ENCODE measurements at places on chromosomes 3 and 15.

- DNase-seq = no peak
Measured at GRCh38 chr3:43794776-43795175, 104.0 kb downstream of the ABHD5 start.

GRCh38 chr3:66177026-66177425, 43.8 kb upstream of the SLC25A26 start:
- no peak for DNase-seq

DNA sequence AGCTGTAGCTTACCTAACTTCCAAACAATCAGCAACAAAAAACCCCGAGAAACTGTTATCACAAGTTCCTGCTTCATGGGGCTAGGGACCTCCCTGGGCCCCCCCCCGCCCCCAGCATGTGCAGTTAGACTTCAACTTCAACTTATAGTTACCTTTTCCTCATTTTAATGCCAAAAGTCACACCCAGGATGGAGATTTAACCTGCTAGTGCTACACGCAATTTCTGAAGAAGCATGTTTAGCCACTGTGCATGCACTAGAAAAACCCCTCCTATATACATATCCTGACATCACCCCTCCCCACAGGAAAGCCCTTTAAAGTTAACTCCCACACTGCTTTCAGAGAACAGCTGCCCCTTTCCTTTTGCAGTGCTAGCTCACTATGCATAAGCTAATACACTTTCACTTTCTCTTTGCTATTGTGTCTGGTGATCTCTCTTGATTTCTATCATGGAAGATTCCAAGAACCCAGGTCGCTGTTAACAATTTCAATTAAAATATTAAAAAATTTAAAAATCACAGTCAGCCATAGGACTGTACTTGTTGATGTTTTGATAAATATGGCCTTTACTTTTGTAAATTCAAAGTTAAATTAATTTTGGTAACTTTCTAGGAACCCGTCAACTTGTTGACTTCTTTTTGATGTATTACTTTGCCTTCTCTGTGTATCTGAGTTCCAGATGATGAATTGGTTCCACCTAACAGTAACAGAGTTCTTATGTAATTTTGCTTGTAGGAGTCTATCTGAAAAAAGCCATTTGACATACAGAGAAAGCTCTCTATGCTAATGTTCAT, 75.2 kb upstream of the ACAD9 start:
- DNase-seq = no peak

DNA sequence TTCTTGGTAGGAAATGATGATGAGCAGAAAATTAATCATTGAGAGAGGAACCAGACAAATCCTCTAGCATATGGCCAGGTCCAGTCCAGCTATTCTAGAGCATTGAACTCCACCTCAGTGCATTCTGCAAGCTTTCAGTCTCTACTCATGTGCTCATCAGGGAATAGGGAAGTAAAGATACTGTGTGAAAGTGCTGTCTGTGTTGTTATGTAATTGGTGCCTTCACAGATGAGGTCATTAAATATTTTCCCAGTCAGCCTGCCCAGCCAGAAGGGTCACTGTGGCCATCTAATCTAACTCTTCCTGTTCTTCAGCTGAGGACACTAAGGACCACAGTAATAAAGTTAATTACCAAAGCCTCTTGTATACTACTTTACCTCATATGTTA, 28.2 kb downstream of the C3orf62 start:
- no peak for DNase-seq

DNA sequence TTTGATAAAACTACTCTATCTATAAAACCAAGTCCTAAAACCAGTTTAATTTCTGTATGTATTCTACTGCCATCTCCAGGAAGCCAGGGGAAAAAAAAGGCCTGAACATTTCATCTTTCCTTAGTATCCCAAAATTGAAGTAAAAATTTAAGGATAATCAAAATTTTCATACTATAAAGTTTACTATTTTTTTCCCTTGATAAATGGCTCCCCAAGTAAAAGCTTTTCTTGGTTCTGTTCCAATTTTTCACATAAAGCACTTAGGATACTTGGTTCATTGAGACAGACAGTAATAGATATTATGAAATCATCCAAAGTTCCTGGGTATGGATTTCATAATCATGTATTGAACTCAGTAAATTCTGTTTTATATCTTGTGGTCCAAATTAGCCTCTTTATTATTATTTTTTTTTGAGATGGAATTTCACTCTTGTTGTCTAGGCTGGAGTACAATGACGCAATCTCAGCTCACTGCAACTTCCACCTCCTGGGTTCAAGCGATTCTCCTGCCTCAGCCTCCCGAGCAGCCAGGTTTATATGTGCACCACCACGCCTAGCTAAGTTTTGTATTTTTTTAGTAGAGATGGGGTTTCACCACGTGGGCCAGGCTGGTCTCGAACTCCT, 34.5 kb downstream of the ICE2 start:
- DNase-seq = no peak

DNA sequence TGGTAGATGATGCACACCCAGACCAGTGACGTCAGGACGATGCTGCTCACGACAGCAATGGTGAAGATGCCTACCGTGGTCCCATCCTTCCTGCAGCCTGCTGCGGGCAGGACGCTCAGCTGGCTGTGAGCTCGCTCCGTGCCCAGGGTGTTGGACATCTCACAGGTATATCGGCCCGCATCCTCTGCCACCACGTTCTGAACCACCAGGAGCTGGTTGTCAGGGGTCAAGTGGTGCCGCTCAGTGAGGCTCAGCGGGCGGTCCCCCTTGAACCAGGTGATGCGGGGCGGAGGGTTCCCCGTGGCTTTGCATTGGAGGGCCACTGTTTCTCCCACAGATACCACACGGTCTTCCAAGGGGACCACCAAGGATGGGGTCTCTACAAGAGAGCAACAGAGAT, 117.8 kb downstream of the LRIG1 start:
- DNase-seq = no peak

GRCh38 chr15:61715082-61715481, 345.2 kb downstream of the VPS13C start:
- DNase-seq = no peak

DNA sequence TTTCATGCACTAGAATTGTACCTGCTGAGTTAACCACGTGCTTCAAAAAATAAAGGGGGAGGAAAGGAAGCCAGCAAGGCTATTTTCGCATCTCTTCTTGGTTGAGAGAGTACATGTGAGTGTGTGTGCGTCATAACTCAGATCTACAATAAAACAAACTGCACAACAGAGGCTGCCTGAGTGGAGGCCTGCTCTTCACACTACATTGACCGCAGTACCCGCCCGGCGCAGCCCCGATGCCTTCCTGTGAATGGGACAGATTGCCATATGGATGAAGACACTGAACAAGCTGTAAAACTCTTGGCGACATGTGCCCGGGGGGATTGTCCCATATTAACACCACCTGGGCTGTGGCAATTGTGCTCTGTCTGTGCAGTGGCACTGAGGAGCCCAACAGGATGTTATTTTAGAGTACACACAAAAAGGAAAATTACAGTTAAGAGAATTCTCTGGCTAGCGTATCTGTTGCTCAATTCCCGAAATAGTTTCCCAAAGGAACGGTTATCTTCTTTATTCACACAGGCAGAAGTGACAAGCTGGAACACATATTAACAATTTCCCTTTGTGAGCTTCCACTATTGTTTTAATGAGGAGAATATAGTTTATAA, 551.5 kb downstream of the FOXP1 start:
- DNase-seq = no peak

- DNase-seq = no peak
Measured at GRCh38 chr3:69864766-69865165, 125.5 kb downstream of the MITF start.

GRCh38 chr3:52771334-52771681, 568 bp upstream of the NEK4 start:
- DNase-seq = no peak

DNA sequence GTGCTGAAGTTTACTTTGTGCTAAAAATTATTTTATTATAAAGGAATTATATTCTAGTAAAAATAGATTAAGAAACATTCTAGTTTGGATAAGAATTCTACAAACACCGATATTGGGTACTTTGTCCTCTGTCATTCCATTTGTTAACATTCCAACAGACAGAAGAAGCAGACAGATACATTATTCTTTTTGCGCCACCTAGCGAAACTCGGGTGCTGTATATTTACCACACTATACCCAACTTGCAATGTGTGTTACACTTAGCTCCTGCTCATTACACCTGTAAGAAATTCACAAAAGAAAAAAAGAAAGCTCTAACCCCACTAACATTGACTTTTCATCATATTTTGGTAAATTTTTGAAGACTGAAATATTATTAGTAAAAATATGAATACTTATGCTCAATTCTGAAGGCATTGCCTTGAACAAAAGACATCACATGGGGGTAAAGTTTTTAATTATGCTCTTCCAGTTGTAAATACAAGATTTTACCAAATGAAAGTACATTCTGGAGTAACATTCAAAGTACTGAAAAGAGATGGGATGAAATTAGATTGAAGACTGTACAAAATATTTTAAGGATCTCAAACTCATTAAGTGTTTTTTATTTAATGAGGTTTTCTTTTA, 136.5 kb upstream of the MLF1 start:
- DNase-seq = no peak

All from cerebellar nuclear complex (tissue), 1 donor.